ENCODE measurements at places on chromosomes 16 and 17.
A peak's percentile ranks its signal among the peaks of the same experiment; 100 is the strongest.

DNA sequence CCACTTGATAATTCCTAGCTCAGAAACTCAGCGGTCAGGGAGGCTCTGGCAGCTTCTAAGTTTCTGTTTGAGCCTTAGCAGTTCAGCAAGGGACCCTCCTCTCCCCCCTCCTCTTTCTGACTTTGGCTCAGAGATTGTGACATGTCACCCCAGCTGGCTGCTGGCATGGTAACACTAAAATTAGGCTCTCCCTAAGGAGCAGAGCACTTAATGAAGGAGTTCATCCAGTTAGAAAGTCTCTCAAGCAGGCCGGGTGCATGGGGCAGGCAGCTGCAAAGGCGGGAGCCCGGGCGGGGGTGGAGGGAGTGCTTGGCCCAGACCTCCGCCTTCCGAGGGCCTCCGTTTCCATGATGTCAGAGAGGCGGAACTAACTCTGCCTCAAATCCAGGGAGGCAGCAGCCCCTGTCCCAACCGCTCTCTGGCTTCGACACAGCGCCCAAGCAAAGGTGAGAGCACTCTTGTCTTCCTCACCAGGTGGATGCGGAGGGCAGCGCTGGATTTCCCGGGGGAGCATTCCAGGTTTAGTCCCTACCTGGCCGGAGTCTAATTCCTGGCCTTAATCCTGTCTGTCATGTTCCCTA is 128.0 kb upstream of the PLCG2 start:
- peak; percentile 58 for DNase-seq

GRCh38 chr16:56743840-56744239 is 13.9 kb downstream of the NUP93 start:
- peak; percentile 16 for DNase-seq

DNA sequence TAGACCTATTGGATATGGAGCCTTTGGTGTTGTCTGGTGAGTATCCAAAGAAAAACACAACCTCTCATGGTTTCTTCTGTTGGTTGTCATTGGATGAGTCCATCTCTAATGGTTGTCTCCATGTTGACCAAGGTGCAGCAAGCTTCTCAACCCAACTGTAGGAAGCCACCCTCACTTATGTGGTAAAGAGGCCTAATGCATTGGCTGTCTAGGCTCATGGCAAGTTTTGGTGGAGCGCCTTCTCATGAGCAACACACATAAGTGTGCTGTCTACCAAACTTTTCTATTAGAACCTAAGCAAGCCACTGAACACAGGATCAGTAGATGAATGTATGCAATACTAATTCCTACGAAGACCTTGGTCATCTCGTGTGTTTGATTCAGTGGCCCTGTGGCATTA is 819 bp downstream of the NLK start:
- DNase-seq, result peak; percentile 48

- no peak for DNase-seq
Observed at GRCh38 chr17:62996221-62996620, 30.2 kb downstream of the TANC2 start.

DNA sequence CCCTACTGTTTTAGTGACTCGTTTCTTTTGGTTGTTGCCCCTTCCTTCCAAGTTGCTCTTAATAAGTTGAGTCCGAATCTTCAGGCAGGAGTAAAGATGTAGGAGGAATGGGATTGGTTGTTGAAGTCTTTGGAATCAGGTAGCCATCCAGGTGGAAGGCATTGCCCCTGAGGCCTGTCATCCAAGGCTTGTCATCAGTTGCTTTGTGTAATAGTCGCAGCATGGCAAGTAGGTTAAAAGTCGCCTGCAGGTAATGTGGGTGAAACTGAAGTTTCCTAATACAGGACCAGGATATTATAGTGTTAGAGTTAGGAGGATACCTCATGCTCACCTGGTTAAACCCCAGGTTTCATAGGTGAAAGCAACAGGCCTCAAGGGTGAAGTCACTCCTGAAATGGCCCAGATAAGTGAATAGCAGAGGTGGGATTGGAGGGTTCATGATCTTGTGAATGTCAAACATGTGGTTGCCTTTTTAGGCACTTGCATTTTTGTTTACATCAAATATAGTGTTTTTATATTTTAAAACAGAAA is 934 bp downstream of the PCTP start:
- no peak for DNase-seq

- DNase-seq, result peak; percentile 90
Observed at GRCh38 chr17:12472252-12473173, 193.2 kb upstream of the MYOCD start.

- DNase-seq, result peak; percentile 77
Observed at GRCh38 chr16:85607321-85607765, 5.8 kb upstream of the GSE1 start.
